Stimulated activated CD4-positive, alpha-beta T cell treated with anti-CD3 and anti-CD28 coated beads, Interleukin-1b, Interleukin-23, amount 100 ng/mL, for 1 hour (primary cell): ENCODE measurements at places on chromosomes 5 and 9.

DNA sequence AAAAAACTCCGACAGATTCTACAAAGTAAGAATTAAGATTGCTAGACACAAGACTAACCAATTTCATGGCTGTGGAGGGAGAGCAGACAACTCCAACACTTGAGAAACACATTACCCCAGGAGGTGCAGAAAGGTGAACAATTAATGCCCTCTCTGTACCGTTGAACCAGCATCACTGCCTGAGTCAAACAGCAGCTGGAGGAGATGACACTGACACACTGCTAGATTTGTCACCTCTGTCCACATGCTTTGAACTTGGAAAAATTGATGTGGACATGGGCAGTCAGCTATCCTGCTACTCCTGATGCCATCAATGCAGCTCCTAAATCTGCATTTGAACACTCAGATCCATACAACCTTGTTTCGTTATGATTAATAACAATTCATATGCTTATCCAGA lies 51.7 kb downstream of the GPBP1 start:
- DNase-seq: no peak

DNA sequence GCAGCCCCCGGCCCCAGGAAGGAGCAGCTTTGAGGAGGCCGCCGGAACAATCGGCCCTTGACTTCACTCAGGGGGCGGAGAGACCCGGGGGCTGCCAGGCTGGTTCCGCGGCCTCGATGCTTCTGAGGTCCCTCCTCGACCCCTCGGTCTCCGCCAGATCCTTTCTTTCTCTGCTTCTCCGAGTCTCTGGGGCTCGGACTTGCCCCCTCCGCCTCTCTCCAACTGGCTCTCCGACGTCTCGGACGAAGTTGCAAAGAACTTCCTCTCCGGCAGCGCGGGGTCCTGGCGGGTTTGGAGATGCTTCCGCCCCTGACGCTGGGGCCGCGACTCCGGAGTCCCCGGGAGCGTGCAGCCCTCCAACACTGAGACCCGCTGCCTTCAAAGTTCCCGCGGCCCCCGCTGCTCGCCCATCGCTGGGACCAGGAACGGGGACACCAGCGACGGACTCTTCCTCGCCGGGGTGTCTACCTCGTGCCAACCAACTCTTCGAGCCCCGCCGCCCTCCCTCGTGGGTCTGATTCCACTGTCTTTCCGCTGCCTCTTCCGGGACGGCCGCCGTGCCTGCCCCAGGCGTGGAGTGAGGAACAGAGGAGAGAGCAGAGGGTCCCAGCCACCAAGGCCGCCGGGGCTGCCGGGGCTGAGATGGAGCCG lies 7.0 kb downstream of the PAX5 start:
- no peak for DNase-seq

GRCh38 chr9:111076042-111076441 lies 37.8 kb upstream of the LPAR1 start:
- no peak for DNase-seq

GRCh38 chr5:116299746-116300640 lies 215.2 kb downstream of the COMMD10 start:
- DNase-seq: no peak

GRCh38 chr9:130364619-130365322 lies 80.0 kb upstream of the ASS1 start:
- DNase-seq: no peak

DNA sequence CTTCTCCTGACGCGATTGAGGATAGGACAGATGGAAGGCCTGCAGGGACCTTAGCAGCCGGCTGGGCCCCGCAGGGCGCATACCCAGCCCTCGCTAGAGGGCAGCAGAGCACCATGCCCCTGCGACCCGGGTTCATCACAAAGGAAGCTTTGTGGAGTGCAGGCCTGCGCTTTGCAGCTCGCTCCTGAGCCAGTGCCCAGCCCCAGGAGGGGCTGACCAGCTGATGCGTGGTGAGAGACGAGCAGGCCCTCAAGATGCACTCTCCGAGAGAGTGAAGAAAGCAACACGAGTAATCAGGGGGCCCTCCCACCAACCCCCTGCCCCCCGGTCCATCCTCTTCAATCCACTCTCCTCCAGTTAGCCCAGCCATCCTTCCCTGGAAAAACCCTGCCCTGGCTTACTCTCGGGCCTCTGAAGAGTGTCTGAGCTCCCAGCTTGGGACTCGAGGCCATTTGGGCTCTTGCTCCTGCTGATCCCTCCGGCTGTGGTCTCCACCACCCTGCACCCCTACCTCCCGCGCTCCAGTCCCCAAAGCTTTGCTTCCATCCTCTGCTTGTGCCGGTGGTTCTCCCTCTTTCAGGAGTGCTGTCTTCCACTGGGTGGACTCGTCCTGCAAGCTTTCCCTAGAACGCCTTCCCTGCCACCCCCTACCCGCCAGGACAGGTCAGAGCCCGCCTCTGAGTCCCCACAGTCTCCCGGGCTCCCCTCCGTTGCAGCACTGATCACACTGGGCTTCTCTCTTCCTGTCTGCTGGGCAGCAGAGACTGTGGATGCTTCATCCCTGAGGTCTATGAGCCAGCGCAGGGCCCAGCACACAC lies 9.1 kb upstream of the KIF12 start:
- DNase-seq: no peak

DNA sequence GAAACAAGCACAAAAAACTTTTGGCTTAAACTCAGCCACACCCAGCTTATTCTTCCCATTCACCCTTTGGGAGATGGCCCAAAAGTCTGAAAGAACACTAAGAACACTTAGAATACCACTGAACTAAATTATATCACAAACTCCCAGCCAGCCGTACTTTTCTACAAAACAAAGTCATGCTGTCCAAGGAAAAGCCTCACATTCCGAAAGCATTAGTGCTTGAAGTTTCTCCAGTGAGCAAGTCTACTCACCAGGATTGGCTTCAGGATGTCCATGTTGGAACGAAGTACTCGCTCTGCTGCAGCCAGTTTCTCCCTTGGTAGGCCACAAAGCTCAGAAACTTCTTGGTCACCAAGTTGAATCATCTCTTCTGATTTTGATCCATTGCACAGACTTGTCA lies 69.7 kb downstream of the ABCA1 start:
- DNase-seq: no peak

DNA sequence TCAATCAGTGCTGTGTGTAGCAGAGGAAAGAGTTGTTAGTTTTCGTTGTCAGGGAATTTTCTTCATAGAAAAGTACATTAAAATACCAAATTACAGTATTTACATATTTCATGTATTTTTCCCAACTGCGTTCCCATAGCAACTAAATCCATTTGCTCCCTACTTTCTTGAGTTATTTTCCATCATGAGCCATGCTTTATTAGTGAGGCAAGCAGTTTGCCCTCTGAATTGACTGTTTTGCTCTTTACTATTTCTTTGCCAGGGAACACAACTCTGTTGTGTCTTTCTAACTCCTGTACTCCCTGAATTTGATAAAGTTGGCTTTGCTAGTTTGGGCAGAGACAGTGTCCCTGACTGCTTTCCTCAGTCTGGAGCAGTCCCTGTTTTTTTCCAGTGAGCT lies 276.2 kb upstream of the SLC30A5 start:
- no peak for DNase-seq

DNA sequence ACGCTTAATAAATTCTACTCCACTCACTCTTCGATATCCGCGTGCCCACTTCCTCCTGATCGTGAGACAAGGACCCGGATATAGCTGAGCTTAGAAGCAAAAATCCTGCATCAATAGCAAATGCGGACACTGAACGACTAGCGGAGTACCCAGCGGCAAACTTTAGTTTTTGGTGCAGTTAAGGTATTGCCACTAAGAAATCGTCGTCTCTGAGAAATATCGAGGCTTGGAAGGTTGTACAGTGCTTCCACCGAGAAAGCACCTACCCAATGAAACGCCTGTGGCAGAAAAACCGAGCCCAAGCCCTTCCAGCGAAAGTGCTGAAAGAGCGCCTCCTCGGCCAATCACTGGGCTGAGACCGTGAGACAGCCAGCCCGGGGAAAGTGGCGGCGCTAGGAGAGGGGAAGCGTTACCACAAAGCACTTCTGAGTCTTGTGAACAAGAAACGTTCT lies 32.2 kb downstream of the ANXA2R start:
- peak; percentile 54 for DNase-seq

DNA sequence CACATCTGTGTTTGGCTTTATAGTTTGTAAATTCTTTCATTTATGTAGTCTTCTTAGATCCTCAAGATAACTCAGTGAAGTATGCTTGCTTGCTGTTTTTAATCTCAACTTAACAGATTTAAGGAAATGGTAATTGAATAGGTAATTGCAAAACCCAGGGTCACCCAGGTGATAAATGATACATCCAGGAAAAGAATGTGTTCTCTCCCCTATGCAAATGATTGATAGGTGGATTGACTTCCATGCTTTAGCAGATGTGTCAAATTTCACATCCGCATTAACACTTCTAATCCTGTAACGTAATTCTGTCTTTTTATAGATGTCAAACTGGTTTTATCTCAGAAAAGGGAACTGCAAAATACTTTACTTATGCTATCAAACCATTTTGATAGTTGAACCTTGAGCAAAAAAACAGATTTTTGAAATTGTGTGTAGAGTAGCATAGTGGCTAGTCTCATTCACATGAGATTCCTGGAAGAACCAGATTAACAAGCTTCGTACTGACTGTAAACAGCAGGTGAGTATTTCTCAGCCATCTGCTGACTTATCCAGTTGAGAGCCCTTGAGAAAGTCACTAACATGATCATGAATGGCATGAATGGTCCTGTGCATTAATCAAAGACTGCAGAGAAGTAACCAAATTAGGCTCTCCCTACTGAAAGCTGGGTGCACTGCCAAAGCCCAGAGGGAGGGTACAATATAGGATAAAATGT lies 86.7 kb upstream of the PAM start:
- DNase-seq: no peak

DNA sequence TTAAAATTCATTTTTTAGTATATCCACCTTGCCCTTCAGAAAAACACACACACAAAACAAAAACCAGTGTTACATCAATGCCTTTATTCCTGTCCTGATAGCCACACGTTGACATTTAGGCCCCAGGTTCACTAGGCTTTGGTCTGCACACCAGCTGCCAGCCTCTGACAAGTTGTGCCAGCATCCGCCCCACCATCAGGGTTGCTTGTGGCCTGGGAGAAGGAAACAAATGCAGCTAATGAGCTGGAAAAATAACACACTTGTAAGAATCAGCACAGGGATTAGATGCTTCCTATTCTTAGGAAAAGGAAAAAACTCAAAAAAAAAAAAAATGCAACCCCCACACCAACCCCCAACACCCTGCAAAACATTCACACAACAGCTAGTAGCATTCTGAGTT lies 404.0 kb upstream of the GRIA1 start:
- DNase-seq: no peak

DNA sequence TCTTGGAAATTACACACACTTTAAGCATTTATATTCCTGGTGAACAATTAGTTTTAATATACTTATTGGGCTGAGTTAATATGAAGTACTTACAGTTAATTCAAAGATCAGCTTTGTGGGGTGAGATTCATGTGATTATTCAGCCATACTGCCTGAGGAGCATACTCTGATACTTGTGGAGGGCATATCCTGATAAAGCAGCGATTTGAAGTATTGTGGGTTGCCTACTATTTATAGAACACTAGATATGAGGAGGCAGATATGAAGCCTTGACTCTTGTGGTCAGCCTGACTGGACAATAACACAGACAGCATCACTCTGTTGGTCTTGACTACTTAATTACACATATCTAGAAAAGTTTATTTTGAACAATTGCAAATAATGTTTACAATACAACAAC lies 27.0 kb upstream of the AGGF1 start:
- DNase-seq: no peak

DNA sequence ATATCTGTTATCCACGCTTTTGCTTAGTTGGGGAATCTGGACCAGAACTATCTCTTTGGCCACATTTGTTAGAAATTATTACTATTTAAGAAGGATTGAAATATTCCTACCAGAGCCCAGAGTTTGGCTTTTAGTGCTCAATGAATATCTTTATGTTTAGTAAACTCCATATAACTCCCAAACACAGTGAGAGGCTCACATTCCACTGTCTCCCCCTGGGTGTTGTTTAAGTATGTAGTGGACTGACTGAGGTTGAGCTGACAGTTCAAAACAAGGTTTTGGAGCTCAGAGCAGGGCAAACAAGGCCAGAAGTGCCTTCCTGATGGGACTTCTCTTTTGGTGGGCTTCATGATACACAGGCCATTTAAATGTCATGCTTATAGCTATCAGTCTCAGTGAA lies 216.0 kb downstream of the SMARCA2 start:
- no peak for DNase-seq

DNA sequence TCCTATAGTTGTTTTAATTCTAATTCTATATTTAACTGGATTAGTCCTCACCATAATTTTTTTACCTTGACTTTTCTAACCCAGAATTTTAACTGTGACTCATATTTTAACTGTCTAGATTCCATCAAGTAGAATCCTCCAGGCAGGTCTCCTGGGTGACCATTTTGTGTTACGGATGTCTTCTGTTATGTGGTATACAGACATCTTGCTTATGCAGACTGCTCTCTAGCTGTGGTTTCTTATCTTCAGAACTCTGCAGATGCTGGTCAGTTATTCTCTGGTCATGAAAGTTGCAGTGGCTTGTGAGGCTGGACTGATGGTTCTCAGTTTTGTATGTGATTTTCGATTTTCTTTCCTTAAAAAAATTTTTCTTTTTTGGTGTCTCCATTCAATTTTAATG lies 139.4 kb downstream of the ATG10 start:
- DNase-seq: no peak

GRCh38 chr5:573976-574375 lies 38.2 kb upstream of the CEP72 start:
- DNase-seq: no peak

- DNase-seq: no peak
Measured at GRCh38 chr5:40682154-40683017, 2.7 kb downstream of the PTGER4 start.

GRCh38 chr5:135894789-135895188 lies 852 bp downstream of the IL9 start:
- no peak for DNase-seq

DNA sequence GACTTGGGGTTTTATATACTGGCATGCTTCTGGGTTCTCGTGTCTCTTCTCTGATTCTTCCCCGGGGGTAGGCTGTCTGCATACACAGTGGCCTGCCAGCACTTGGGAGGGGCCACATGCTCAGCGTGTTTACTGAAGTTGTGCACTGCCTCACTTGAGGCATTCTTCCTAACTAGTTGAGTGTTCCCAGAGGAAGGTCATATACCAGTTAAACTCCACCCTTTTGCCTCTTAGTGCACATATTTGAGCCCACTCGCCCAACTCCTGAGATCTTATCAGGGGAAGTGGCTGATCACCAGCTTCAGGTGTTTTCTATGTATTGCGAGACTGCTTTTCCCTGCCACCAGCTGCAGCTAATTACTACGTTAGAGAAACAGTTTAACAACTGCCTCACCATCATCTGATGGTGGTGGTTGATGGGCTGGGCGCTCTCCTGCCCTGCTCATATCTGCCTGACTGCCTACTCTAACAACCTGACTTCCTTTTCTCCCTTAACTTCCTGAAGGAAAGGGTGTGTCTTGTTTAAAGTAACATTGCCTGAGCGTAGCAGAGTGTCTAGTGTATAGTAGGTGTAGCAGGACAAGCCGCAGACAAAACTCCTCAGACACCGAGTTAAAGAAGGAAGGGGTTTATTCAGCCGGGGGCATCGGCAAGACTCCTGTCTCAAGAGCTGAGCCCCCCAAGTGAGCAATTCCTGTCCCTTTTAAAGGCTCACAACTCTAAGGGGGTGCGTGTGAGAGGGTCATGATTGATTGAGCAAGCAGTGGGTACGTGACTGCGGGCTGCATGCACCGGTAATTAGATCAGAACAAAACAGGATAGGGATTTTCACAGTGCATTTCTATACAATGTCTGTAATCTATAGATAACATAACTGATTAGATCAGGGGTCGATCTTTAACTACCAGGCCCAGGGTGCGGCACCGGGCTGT lies 60.1 kb upstream of the CLINT1 start:
- DNase-seq: no peak

- no peak for DNase-seq
Measured at GRCh38 chr9:134344800-134345310, 18.6 kb downstream of the RXRA start.
